ENCODE measurements at places on chromosomes 3 and 15.

DNA sequence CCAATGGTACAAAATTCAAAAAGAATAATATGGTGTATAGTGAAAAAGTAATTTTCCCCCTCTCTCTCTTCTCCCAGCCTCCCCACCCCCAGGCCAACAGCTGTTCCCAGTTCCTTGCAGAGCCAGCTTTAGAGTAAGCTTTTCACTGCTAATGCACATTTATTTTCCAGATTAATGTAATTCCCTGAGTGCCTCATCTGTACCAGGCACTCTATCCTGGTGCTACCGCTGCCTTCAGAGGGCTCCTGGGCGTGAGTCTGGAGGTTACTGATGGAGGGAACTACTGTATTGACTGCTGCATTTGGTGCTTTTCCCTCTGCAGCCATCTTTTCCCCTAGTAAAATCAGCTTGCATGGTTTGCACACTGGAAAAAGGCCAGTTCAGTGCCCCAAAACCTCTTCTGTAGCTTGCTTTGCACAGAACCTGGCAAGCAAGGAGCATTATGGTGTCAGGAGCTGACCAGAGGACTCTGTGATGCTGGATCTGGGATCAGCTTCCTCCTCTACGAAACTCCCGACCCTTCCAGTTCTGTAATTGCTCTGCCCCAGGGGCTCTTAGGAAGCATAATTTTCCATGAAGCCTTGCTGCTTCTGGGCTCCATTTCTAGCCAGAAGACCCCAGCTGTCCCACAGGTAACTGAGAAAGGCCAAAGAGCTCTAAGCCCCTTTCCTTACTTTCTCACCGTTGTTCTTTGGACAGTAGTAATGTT, 8.5 kb upstream of the USP3 start:
- no peak for DNase-seq

DNA sequence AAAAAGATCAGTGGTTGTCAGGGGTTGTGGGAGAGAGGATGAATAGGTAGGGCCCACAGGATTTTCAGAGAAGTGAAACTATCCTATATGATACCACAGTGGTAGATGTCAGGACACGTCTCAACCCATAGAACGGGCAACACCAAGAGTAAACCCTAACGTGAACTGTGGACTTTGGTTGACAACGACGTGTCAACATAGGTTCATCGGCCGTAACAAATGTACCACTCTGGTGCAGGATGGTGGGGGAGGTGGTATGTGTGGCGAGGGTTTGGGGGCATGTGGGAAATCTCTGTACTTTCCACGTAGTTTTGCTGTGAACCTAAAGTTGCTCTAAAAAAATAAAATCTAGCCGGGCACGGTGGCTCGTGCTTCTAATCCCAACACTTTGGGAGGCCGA, 13.0 kb upstream of the PIGZ start:
- no peak for DNase-seq

GRCh38 chr15:47506329-47507100, 210.8 kb upstream of the SEMA6D start:
- peak; percentile 39 for DNase-seq

DNA sequence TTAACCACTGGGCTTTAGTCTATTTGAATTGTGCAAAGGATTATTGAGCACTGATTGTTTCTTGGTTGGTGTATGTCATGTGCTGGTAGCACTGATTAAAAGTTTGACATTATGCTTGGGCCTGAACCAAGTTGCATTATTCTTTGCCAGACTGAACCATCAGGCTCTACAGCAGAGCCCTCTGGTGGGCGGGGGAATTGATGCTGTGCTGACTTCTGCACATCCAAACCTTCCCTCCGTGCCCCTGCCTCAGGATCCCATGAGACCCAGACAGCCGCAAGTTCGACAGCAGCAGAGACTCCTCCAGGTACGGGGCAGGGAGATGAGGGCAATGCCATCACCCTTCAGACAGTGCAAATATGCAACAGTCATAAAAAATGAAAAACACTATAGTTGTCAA, 28.4 kb upstream of the P2RY12 start:
- no peak for DNase-seq

DNA sequence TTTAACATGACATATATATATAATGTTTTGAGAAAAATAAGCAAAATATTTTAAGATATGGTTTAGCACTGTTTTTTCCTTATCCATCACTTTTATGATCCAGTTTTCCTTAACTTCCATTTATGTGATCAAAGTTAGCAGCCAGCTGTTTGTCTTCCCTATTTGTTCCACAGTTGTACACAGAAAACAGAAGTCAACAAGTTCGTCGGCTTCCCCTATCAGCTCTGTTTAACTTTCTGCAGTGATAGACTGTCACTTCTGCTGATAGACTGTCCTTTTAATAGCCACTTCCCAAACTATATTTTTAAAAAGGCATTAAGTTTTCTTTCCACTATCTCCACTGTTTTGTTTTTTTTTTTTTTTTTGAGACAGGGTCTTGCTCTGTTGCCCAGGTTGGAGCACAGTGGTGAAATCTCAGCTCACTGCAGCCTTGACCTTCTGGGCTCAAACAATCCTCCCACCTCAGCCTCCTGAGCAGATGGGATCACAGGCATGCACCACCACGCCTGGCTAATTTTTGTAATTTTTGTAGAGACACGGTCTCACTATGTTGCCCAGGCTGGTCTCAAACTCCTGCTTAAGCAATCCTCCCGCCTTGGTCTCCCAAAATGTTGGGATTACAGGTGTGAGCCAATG, 7.2 kb downstream of the FSD2 start:
- DNase-seq: no peak

GRCh38 chr3:109685084-109686079, 348.0 kb upstream of the DPPA4 start:
- peak; percentile 3 for DNase-seq

- DNase-seq: no peak
Measured at GRCh38 chr15:47577000-47577399, 140.3 kb upstream of the SEMA6D start.

DNA sequence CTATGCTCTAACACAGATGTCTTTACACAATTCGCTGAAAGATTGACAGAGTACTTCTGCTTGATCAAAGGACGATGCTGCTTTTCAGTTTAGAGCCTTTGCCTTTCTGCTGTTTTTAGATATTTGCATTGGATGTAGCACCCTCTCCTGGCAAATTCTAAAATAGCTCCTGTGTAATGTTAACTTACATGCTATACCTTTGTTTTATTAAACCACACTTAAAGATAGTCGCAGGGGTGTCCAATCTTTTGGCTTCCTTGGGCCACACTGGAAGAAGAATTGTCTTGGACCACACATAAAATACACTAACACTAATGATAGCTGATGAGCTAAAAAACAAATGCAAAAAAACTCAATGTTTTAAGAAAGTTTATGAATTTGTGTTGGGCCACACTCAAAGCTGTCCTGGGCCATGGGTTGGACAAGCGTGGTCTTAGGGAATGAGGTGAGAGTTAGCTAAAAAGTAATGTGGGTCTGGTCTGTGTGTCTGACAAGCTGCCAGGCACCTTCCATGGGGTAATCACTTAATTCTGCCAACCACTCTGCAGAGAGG, 62.9 kb downstream of the ATG7 start:
- no peak for DNase-seq

GRCh38 chr15:30872341-30872748, 31.4 kb upstream of the FAN1 start:
- DNase-seq: no peak

- no peak for DNase-seq
Measured at GRCh38 chr3:128804017-128804810, 75.2 kb upstream of the ACAD9 start.

DNA sequence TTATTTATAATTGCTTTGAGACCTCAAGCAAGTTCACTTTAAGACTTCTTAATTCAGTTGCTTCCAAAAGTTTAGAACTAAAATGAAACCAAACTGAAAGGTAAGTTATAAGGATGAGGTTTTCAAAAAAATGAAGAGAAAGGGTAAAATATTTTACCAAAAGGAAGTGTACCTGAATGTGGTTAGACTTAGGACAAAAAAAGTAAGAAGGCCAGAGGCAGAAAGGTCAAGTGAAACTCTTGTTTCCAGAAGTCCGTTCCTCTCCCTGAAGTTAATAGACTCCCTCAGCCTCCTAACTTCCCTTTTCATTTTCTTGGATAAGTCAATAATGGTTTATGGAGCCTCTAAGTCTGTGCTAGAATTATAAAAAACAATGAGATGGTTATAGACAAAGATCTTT, 16.6 kb downstream of the BTLA start:
- no peak for DNase-seq

DNA sequence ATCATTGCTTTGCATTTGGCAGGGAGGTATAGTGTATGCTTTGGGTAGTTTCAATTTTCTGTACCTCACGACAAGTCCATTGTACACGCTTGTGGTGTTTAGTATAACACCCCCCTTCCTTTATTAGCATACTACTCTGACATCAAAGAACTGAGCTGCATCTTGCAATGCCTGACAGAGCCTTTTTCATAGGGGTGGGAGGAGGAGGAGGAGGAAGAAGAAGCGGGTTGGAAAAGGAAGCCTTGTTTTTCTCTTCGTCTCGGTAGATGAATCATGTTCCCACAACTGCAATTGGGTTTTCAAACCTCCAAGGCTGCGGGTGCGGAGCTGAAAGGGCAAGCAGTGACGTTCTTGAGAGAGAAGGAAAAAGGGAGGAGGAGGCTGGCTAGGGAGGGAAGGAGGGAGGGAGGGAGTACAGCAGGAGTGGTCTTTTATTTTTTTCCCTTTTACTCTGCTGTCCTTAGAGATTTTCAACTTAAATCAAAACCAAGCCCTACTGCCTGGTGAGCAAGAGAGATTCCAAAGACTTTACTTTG, 175.7 kb downstream of the KLHL25 start:
- DNase-seq: no peak

- DNase-seq: no peak
Measured at GRCh38 chr3:143167969-143168854, 48.6 kb downstream of the CHST2 start.

- no peak for DNase-seq
Measured at GRCh38 chr15:78715434-78715833, 74.4 kb upstream of the CHRNB4 start.

DNA sequence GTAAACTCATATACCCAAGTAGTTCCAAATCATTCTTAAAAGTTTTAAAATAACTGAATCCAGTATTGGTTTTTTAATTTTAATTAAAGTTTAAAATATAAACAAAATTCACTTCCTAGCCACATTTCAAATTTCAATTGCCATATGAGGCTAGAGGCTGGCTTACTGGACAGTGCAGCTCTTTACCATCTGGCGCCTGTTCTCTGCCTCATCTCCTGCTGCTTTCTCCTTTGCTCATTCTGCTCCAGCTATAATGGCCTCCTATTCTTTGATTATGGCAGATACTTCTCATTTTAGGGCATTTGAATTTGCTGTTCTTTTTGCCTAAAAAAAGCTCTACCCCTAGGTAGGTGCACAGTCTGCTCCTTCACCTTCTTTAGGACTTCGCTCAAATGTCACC, 19.1 kb downstream of the ARMC8 start:
- DNase-seq: peak; percentile 69

DNA sequence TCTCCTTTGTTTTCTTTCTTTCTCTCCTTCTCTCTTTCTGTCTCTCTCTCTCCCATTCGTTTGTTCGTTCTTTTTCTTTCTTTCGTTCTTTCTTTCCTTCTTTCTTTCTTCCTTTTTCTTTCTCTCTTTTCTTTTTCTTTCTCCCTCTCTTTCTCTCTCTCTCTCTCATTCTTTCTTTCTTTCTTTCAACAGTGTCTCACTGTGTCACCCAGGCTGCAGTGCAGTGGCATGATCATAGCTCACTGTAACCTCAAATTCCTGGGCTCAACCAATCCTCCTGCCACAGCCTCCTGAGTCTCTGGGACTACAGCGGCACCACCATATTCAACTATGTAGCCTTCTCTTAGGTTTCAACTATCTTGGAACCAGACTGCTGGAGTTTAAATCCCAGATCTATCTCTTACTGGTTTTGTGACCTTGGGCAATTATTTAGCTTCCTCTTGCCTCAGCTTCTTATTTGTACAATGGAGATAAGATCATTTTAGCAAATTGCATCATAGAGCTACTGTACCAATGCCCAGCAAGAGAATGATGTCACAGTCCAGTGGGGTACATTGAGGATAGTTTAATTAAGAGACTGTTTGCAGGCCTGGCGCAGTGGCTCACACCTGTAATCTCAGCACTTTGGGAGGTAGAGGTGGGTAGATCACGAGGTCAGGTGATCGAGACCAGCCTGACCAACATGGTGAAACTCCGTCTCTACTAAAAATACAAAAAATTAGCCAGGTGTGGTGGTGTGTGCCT, 27.3 kb upstream of the PARL start:
- no peak for DNase-seq

GRCh38 chr3:59433546-59433945, 383.7 kb upstream of the CFAP20DC start:
- DNase-seq: no peak

- DNase-seq: no peak
Measured at GRCh38 chr3:135995766-135996165, 30.2 kb downstream of the PPP2R3A start.

DNA sequence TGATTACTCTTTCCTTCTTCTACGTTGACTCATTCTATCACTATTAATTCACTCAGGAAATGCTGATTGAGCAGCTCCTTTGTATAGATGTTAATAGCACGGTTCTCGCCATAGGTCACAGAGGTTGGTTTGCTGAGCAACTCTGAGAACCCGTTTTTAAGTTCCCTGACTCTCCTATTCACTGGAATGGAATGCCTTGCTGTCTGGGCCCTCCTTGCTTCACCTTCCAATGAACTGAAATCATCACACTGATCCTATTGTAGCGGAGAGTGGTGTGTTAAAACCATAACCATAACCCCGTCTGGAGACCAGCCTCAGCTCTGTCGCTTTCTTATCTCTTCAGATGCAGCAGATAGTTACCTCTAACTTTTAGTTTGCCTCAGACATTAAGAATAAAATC, 323.6 kb downstream of the GABRB3 start:
- DNase-seq: no peak

- no peak for DNase-seq
Measured at GRCh38 chr3:195466251-195466650, 23.4 kb upstream of the ACAP2 start.

- peak; percentile 22 for DNase-seq
Measured at GRCh38 chr3:175070946-175071345, 211.8 kb downstream of the NAALADL2 start.

- no peak for DNase-seq
Measured at GRCh38 chr3:122688996-122689395, 8.4 kb downstream of the PARP14 start.

DNA sequence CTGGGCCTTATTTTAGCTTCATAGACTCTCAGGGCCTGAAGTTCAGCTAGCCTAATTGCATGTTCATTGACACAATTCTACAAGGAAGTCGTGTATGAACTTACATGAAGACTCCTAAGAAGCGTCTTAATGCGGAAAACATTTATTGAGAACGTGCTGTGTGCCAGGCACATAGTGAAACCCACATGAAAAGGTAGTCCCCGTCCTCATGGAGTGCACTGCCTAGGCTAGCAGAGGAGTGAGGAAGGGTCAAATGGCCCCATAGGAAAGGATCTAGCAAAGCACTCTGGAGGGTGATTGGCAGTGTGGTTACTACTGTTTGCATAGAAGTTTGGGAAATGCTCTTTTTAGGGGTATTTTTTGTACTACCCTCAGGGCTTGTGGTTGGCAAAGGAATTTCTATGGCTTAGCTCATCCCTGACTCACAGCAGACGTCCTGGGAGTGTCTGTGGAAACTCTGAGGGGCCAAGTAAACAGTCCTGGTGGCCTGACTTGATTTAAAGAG, 854 bp upstream of the NPTN start:
- DNase-seq: no peak
